Omental fat pad (tissue), 4 donors: ENCODE measurements at places on chromosomes 11 and 22.

- no peak for DNase-seq
These were observed 118.1 kb downstream of the ETS1 start for GRCh38 chr11:128469220-128469619.

DNA sequence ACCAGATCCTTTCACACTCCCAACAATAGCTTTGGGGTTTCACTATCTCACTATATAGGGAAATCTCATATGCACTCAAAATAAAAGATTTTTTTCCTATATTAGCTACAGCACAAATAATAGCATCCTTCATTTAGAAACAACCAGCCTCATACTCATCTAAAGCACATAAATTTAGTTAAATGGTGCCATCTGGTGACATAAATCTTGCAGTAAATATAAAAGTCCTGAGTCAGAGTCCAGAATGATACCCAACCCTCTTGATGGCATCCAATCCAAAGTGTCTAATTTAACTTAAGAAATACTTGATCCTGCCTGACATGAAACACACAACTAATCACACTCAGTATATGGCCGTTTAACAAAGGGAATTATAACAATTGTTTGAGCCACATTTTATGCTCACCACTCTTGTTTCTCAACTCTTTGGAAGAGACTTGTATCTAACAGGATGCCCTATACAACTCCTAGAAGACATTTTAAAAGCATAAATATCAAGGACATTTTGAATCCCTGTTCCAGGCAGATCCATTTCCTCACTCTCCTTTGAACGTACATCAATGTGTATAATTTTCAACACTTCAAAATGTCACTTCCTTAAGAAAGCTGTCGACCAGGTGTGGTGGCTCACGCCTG lies 36.2 kb downstream of the DLG2 start:
- no peak for DNase-seq

GRCh38 chr11:28566339-28567089 lies 458.3 kb downstream of the METTL15 start:
- DNase-seq: peak; percentile 39

DNA sequence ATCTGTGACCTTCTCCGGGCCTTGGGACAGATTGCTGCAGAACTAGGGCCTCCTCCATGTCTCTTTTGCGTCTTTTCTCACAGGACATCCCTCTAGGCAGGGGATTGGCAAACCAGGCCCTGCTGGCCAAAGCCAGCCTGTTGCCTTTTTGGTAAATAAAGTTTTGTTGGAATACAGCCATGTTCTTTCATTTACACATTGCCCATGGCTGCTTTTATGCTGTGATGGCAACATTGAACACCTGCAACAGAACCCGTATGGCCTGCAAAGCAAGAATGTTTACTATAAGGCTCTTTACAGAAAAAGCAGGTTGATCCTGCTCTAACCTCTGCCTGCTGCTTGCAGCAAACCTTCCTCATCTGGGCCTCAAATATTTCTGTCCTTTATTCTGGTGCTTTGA lies 56.8 kb upstream of the B3GAT1 start:
- DNase-seq: no peak

- no peak for DNase-seq
These were observed 27.9 kb upstream of the RBMXL2 start for GRCh38 chr11:7060868-7061267.

DNA sequence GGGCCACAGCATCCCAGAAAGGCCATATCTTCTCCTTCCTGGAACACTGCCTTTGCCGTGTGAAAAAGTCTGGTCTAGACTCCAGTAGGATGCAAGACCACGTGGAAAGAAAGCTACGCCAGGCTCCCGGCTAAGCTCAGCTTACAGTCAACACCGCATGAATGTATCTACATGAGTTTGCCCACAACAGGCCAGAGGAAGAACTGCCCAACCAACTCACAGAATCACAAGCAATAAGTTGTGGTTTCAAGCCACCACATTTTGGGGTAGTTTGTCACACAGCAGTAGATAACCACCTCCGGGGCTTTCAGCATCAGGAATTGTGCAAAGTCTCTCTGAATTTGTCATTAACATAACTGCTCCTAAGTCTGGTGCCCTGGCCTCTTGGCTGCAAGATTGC lies 27.3 kb downstream of the HSPA8 start:
- DNase-seq: no peak
